ENCODE measurements at places on chromosomes 6 and 20.
A peak's percentile ranks its signal among the peaks of the same experiment; 100 is the strongest.

- DNase-seq, result no peak
Observed at GRCh38 chr6:25334793-25335192, 55.6 kb downstream of the CARMIL1 start.

DNA sequence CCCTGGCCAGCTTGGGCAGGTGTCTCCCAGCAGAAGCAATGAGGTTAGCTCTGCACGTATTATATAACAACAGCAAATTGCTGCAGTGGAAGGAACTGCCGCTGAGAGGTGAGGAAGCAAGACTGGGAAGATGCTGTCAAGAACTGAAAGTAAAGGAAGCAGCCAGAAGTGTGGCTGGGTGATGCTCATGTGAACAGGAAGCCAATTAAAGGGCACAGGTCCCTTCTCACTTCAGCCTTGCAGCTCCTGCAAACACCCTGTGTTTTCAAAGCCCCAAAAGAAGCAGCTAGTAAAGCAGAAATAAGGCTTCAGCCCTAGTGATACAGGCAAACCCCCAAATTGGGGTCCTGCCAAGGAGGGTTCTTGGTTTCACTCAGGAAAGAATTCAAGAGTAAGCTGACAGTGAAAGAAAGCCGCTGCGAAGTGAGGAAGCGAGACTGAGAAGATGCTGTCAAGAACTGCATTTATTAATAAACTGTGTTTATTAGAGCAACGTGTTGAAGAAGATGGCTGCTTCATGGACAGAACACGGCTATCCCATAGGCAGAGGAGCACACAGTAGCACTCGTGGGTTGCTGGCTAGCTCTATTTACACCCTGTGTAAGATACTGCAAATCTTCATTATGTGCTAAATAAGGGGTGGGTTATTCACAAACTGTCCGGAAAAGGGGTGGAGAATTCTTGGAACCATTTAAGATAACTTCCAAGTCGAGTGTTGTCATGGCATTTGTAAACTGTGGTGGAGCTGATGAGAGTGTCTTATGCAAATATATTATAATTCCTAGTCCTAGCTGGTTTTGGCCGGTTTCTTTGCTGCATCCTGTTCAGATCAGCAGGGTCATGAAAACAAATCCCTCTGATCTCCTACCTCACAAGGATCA, 152.2 kb downstream of the LINC00237 start:
- DNase-seq, result no peak

DNA sequence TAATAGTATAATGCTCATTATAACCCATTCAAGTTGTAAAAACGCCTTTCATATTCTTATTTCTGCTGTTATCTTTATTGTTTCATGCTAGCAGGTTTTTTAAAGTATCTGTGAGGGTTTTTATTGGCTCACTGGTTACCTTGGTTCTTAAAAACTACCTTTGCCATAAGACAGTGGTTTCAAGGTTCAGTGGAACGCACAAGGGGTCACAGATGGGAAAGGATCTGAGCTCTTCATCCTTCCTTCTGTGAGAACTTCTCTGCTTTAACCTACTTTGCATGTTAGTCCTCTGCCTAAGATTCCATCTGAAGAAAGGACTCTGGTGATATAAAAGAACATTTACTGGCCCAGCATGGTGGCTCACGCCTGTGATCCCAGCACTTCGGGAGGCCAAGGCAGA, 492.6 kb downstream of the CD83 start:
- no peak for DNase-seq

DNA sequence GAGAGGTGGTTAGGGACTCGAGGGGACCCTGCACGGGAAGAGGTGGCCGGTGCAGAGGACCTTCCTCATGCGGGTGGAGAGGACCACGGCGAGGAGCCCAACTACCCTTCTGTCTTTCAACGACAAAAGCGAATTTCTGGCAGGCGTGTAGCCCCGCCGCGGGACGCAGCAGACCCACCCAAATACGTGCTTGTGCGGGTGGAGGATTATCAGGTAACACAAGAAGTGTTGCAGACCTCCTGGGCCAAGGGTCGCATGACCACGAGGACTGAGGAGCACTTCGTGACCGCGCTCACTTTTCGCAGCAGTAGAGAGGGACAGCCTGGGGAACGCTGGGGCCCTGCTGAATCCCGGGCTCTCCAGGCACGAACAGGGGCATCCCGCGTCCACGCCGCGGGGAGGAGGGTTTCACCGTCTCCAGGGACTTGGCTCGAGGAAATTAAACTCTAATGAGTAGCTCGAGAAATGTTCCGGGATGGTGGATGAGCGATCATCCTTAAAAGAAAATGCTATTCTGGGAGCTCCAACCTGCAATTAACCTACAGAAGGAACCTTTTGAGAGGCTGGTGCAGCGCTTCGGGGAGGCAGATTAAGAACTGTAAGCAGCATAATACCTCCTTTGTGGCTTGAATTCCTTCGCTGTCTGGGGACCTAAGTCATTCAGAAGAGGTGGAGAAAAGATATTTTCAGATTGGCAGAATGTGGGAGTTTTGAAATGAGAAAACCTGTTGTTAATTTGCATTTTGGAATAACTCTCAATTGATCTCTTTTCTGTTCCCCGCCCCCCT, 804 bp downstream of the C6orf141 start:
- DNase-seq, result peak; percentile 67

DNA sequence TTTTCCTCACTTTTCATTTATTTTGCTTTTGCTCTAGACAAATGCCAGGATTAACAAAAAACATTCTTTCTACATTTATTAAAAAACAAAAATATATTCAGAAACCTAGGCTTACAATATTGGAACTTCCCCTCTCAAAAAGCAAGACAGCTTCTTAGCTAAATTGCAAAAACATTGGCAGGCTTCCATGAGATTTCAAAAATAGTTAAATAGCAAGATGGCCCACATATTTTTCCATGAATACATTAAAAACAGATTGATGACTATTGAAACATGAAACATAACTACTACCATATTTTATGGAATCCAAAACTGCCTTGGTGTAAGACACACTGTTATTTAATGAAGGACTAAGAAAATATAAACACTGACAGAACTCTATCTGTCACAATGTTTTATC, 92.0 kb downstream of the LY86 start:
- no peak for DNase-seq

- DNase-seq, result no peak
Observed at GRCh38 chr20:46050444-46050843, 21.4 kb downstream of the SLC12A5 start.

- DNase-seq, result peak; percentile 36
Observed at GRCh38 chr20:3071610-3072529, at the start of gene OXT. OXT (plus strand) TSS chr20:3071620; CDS start chr20:3071656, 36 bp downstream.

GRCh38 chr6:11919771-11920440, 92.2 kb upstream of the HIVEP1 start:
- DNase-seq, result peak; percentile 55

DNA sequence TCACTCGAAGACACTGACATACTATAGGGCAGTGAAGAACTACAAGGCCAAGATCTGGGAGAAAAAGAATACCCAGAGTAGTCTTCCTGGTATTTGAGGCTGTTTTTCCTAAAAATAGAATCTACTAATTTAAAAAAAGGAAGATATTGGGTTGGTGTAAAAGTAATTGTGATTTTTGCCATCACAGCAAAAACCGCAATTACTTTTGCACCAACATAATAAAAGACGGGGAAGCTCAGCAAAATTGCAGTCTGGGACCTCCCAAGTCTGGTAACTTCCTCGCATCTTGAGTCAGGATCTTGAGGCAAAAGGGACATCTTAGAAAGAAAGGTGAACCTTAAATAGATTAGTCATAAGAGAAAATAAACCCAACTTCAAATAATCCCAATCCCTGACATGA, 77.2 kb upstream of the SMIM28 start:
- no peak for DNase-seq

DNA sequence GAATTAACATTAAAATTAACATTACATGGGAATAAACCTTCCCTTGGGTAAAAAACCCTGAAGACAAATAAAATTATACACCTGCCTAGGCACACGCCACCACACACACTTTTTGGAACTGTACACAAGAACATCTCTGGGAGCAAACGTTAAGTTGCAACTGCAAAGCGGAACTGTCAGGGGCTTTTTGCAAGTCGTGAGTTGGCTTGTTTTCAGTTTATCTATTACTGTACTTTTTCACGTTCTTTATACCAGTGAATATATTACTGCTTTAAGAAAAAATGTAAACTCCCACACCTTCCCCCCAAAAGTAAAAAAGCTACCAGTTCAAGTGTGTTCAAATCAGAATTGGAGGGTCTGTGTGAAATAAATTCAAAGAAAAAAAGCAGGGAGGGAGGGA, 65.5 kb upstream of the NFATC2 start:
- no peak for DNase-seq

DNA sequence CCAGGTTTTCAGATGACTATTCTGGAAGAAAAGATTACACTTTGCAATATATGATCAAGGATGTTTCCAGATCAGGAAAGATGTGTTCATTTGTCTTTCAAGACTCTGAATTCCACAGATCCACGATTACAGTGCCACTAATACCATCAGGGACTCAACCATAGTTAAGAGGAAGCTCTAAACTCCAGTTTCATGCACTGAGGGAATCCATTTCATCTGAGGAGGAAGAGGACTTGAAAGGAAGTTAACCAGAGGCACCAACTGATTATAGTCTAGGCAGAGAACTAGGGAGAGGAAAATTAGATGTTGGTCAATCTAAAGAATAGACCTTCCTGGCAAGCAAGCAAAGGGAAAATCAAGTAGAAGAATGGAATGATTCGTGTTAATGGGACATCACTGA, 218.3 kb upstream of the PRDM1 start:
- DNase-seq, result no peak

DNA sequence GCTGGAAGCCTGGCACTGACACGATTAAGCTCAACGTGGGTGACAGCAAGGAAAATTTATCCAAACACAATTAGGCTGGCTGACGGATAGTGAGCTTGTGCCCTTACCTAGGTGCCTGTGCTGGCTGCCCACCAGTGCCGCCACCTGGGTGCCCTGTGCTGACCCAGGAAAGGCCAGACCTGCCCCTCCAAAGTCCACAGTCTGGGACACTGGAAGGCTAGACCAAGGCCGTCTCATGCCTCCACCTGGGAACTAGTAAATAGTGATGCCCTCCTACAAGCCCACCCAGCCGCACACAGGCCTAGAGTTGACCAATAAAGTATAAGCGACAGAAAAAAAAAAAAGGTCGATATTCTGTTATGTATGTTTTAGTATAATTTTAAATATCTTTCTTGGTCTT, 142.6 kb upstream of the MCHR2 start:
- no peak for DNase-seq

Measured in ELF-1 (cell line).